Pulmonary artery endothelial cell (primary cell): ENCODE measurements at places on chromosomes 5 and 9. TPM values are rescaled to one million over a fixed set of nuclear protein-coding genes. Genes with fewer than 3 reads are reported as not detected.

INSL4 gene
- not detected in 2 replicates for total RNA-seq

ENHO gene
- total RNA-seq = 0.07 TPM in 1 of 2 replicates, not detected in the other

ZBED3 gene
- 1.7 and 3.6 TPM in 2 replicates for total RNA-seq

PRRX2 gene
- total RNA-seq = not detected in 2 replicates

IL3 gene
- total RNA-seq = not detected in 2 replicates

CAMK2A gene
- not detected in 2 replicates for total RNA-seq

SUSD3 gene
- total RNA-seq = 0.13 and 0.39 TPM in 2 replicates

TTC16 gene
- total RNA-seq = not detected in 2 replicates

SAPCD2 gene
- total RNA-seq = 17.6 and 31.1 TPM in 2 replicates

PCDH12 gene
- total RNA-seq = 12.1 and 23.0 TPM in 2 replicates

HCN1 gene
- total RNA-seq = not detected in 2 replicates

NUTM2F gene
- total RNA-seq = not detected in 2 replicates

SPATA31C1 gene
- not detected in 2 replicates for total RNA-seq

ORM2 gene
- not detected in 2 replicates for total RNA-seq

GBGT1 gene
- 17.3 and 21.5 TPM in 2 replicates for total RNA-seq

CKMT2 gene
- total RNA-seq = 0.07 TPM in 1 of 2 replicates, not detected in the other

RNF180 gene
- total RNA-seq = 5.0 and 6.8 TPM in 2 replicates
